Endothelial cell (in vitro differentiated cells): ENCODE measurements at places on chromosomes 13 and 19. TPM values are rescaled to one million over a fixed set of nuclear protein-coding genes. Genes with fewer than 3 reads are reported as not detected.

Gene CYP2F1
- not detected for total RNA-seq

Gene PNMA8C
- total RNA-seq = 0.41 TPM

Gene ARMC6
- total RNA-seq = 25.9 TPM

- no peak for DNase-seq
These were observed 1472.6 kb downstream of the UQCRFS1 start for GRCh38 chr19:27740396-27740795.

DNA sequence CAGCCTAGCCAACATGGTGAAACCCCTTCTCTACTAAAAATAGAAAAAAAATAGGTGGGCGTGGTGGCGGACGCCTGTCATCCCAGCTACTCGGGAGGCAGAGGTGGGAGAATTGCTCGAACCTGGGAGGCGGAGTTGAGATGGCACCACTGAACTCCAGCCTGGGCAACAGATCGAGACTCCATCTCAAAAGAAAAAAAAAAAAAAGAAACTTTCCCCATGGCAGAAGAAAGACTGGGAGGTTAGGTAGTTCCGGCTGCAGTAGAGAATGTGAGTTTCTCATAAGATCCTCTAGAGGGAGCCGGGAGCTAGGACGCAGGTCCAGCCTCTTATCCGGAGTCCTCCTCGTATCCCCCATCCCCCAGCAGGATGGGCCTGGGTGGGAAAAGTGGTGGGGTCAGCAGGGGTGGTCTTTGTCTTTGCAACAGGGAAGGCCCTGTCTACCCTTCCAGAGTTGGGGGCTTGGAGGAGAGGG is 13.2 kb upstream of the CREB3L3 start:
- peak; percentile 25 for DNase-seq

GRCh38 chr19:17807731-17808316 is 12.9 kb downstream of the B3GNT3 start:
- DNase-seq = no peak
